ENCODE measurements at places on chromosomes 7 and 10.

DNA sequence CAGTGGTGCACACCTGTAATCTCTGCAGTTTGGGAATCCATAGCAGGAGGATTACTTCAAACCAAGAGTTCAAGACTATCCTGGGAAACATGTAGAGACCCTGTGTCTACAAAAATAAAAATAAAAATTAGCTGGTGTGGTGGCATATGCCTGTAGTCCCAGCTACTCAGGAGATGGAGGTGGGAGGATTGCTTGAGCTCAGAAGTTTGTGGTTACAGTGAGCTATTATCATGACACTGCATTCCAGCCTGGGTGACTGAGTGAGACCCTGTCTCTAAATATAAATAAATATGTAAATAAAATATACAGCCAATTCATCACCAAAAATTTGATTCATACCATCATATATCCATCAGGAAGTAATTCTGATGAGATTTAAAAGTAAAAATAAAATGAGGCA, 60.9 kb downstream of the ANKRD7 start:
- no peak for DNase-seq

GRCh38 chr10:3486346-3487065, 298.5 kb downstream of the KLF6 start:
- no peak for DNase-seq

DNA sequence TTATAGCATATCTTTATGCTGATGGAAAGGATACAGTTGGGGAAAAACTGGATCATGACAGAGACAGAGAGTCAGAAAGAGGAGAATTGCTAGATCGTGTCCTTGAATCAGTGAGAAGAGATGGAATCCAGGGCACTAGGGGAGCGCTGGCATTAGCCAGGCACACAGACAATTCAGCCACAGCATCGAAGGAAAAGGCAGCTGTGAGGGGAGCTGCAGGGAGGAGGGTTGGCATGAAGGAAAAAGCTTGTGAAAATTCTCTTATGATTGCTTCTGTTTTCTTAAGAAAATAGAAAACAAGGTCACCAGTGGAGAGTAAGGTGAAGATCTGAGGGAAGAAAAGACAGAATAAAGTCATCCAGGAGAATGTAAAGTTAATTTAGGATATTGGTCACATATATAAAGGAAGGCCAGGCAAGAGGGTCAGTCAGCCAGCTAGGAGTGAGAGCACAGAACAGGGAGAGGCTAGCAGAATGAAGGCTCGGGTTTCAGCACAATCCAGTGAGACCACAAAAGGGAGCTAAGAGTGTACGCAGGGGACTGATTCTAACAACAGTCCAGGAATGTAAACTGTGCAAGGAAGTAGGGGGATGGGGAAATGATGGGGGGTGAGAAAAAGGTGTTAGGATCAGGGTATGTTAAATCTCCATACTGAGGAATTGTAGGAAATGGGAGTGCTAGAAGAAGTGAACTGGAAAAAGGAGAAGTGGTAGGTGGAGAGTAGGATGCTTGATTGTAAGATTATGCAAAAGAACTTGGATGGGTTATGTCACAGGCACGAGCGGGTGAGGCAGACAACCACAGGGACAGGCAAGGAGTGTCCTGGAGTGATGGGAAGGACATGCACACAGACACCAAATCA, 112.0 kb downstream of the RNF32 start:
- peak; percentile 95 for DNase-seq

DNA sequence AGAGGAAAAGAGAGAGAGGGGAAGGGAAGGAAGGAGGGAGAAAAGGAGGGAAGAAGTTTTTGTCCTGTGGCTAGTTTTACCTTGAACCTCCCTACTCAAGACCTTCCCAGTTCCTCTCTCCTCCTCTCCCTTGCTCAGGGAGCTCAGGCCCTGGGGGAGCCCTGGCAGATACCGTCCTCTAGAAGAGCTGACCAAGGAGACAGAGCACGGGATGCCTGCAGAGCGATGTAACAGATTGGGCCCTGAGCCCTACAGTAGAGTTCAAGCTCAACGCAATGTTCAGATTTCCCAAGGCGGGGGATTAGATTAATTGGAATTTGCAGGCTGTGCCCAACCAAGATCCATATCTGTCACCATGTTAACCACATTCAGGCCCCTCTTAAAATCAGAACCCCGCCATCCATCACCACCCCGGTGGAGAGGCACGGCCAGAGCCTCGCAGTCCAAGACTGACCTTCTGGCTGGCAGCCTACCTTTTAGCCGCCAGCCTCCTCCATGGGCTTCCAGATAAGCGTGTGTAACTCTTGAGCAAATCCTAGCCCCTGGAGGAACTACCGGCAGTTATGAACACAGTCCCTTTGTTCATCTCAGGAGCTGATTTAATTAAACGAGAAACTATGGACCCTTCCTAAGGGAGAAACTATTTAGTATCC, 70.6 kb downstream of the KCNMA1 start:
- DNase-seq = no peak

- DNase-seq = no peak
These were observed 6.9 kb upstream of the SH2D4B start for GRCh38 chr10:80530816-80531215.

- no peak for DNase-seq
These were observed 53.6 kb downstream of the INSIG1 start for GRCh38 chr7:155351120-155351870.

- DNase-seq = no peak
These were observed 186.9 kb downstream of the SND1 start for GRCh38 chr7:127838816-127839415.

GRCh38 chr7:27277628-27278027, 35.0 kb downstream of the EVX1 start:
- peak; percentile 15 for DNase-seq

- no peak for DNase-seq
These were observed 27.3 kb upstream of the SFRP5 start for GRCh38 chr10:97798958-97799610.

GRCh38 chr7:113752289-113752688, 166.5 kb downstream of the PPP1R3A start:
- peak; percentile 31 for DNase-seq

DNA sequence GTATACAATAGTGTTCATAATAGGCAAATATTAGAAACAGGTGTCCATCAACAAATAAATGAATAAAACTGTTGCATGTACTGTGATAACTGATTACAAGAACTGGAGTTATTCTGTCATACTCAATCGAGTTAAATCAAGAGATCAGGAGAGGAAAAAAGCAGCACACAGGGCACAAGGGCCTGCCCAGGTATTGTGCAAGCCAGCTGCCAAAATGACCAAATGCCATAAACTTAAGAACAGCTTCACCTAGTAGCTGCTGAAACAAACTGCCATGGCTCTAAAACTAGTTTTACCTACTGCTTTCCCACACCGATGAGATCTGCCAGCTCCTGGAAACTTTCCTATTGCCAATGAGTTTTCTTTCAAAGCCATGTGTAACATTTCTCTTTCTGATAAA, 12.2 kb downstream of the GSAP start:
- DNase-seq = no peak

- no peak for DNase-seq
These were observed 103.5 kb upstream of the FAM3C start for GRCh38 chr7:121499624-121500023.

DNA sequence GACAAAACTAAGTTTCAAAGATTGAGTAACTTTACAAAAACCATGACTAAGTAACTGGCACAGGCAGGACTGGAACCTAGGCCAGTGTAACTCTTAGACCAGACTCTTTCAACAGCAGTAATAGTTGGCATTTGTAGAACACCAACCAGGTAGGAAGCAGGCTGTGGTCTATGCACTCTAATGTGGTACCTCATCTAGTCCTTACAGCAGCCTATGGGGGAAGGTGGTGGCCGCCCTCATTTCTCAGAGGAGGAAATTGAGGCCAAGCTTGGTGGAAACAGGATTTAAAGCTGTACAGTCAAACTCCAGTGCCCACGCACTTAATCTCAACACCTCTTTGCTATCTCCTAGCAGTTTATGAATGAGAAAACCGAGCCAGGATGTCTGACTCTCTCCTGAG, 165.4 kb upstream of the LRGUK start:
- no peak for DNase-seq

DNA sequence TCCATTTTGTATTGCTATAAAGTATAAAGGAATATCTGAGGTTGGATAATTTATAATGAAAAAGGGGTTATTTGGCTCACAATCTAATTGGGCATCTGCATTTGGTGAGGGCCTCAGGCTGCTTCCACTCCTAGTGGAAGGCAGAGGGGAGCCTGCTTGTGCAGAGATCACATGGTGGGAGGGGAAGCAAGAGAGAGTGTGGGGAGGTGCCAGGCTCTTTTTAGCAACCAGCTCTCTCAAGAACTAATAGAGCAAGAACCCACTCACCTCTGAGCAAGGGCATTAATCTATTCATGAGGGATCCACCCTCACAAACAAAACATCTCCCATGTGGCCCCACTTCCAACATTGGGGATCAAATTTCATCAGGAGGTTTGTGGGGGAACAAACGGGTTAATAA, 64.6 kb downstream of the OGDH start:
- no peak for DNase-seq

- peak; percentile 4 for DNase-seq
These were observed 200.3 kb downstream of the CACNB2 start for GRCh38 chr10:18340496-18341051.

- DNase-seq = no peak
These were observed 19.7 kb upstream of the LFNG start for GRCh38 chr7:2499719-2500430.

- DNase-seq = no peak
These were observed 391.7 kb upstream of the KLF6 start for GRCh38 chr10:4176500-4177281.

- DNase-seq = no peak
These were observed 8.5 kb downstream of the CACUL1 start for GRCh38 chr10:118746246-118746645.

All from myocyte (in vitro differentiated cells).